ENCODE measurements at places on chromosomes 7 and 10.

DNA sequence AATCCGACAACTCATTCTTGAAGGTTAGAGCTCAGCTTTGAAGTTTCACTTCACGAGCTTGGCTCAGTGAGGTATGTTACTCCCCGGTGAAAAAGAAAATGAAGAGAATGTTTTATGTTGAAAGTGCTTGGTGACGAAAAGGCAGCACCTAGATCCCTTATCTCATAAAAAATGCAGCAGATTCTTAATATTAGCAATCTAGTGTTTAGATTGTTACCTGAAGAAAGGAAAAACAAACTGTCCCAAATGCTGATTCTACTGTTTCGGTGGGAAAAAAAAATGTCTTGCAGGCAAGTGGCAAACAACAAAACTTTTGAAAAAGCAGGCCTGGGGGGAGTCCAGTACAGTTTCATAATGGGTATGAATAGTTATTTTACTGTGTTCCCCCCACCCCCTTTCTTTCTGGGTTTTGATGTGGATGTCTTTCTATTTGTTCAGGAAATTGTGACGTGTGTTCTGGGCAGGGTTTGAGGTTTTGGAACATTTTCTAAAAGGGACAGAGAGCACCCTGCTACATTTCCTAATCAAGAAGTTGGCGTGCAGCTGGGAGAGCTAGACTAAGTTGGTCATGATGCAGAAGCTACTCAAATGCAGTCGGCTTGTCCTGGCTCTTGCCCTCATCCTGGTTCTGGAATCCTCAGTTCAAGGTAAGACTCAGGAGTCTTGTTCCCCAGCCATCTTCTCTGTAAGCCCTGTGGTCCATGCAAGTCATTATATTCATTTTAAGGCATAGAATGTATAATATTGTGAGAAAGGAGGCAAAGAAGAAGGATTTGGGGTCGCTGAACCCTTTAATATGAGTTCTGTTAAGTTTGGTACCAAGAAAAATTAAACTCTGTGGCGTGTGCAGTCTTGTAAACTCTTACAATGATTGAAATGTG lies at the start of gene SRGN:
SRGN (plus strand) TSS at position 514 of the 881 bp plus-strand sequence; CDS start at position 569, 55 bp downstream.
- DNase-seq, result peak; percentile 59

DNA sequence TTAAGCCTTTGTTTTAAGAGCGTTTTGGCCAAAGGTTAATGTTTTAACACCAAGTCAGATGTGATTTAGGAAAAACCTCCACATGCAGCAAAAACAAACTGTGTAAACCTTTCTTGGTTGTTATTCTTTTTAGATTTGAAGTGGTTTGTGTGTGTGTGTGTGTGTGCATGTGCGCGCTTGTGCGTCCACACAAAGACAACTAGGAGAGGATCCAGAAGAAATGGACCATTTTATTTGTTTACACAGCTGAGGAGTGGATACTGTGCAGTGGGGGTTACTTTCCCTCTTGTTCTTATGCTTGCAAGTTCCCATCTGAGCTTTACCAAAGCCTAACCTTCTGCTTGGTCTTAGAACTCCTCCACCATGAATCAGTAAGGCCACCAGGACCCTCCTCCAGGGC lies 20.0 kb downstream of the TCF7L2 start:
- no peak for DNase-seq

- DNase-seq, result no peak
These were observed 14.8 kb upstream of the FHIP2A start for GRCh38 chr10:114806562-114807391.

GRCh38 chr7:22945584-22945983 lies 68.3 kb downstream of the HYCC1 start:
- DNase-seq, result no peak

GRCh38 chr7:106839511-106839910 lies 25.6 kb upstream of the PIK3CG start:
- DNase-seq, result no peak

GRCh38 chr10:96701265-96701664 lies 19.0 kb downstream of the PIK3AP1 start:
- no peak for DNase-seq

- DNase-seq, result no peak
These were observed 620 bp downstream of the ZRANB1 start for GRCh38 chr10:124942317-124943169.

GRCh38 chr10:95273393-95274312 lies 17.1 kb downstream of the PDLIM1 start:
- no peak for DNase-seq

DNA sequence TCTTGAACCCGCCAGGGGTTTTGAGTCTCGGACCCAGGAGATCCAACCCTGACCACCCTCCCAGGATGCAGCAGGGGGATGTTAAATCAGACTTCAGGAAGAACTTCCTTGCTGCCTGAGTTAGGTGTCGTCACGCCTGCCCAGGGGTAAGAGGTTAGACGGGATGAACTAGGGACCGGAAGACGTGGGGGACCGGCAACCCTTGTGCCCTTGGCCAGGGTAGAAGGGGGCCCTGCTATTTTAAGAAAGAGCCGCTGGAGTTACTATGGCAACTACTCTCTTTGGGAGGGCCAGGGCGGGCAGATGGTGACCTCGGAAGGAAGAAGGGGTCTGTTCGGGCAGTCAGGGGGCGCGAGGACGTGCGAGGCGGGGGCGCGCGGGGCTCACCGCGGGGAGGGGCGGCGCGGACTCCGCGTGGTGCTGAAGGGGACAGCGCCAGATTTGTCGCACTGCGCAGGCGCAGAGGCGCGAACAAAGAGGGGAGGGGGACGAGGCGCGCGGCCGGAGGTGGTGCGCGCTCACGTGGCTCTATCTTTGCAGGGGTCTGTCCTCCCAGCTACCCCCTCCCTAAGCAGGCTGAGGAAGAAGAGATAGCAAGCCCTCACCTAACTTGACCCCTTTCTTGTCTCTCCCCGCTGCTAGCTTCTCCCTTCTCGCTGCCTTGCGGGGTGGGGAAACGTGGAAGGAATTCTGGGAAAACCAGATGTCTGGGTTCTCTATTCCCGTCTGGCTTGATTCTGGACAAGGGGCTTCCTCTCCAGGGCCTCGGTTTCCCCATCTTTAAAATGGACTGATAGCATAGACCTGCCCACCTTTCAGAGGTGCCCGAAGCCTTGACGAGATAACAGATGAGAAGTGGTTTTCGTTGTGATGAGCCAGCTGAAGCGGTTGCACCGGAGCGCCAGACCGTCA lies 940 bp upstream of the PSD start:
- DNase-seq, result no peak

- DNase-seq, result no peak
These were observed 117.2 kb upstream of the GLCCI1 start for GRCh38 chr7:7851381-7851780.

DNA sequence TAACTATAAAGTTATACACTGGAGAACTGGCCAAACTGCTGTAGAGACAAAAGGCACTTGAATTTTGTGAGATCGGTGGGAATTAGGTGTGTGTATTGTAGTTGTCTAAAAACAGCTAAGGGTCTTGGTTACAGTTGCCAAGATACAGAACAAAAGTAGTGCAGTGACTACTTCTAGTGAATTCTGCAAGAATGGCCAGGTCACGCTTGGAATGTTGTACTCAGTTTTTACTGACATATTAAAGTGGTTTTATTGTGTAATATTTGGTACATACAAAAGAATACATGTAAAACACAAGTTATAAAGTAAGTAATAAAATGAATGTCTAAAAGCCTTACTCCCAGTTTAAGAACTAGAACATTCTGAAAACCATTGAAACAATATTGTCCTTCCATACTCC lies 42.4 kb downstream of the PRPF18 start:
- no peak for DNase-seq

DNA sequence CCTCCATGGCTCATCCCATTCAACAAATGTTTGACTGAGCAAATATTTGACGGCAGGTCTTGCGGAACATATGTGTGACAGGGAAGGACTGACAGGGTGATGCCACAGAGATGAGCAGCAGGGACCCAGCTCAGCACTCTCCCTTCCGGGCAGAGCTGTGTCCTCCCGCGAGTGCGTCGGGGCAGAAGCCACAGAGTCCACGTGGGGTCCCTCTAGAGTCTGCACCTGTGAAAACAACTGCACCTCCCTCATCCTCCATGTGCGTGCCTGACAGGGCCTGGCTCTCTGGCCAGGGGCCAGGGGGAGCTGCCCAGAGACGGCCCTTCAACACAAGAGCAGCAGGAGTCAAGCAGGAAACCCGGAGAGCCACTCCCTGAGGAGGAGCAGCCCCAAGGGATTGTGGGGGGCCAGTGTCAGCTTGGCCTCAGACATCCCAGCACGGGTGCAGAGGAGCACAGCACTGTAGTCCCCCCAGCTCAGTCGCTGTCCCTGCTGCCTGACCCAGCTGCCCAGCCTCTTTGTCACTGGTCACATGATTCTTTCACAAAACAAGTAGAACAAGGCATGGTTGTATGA lies 83.6 kb upstream of the TMEM72 start:
- no peak for DNase-seq

- DNase-seq, result no peak
These were observed 537 bp downstream of the SH3PXD2A start for GRCh38 chr10:103854686-103855391.

- no peak for DNase-seq
These were observed 77.6 kb upstream of the MAGI2 start for GRCh38 chr7:79531116-79531515.

DNA sequence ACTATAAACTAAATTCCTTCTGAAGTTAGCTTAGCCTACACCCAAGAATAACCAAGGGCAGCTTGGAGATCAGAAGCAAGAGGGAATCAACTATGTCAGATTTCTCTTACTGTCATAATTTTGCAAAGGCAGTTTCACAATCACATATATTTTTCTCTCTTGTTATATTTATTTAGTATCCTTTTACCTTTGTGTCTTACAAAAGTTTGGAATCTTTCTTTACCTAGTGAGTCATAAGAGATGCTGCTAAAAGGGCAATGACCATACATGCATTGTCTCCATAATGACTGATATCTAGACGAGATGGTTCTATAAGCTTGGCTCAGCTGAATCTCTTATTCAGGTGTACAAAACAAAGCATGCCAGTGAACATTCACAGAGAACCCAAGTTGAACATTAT lies 61.1 kb downstream of the PPP1R17 start:
- no peak for DNase-seq

DNA sequence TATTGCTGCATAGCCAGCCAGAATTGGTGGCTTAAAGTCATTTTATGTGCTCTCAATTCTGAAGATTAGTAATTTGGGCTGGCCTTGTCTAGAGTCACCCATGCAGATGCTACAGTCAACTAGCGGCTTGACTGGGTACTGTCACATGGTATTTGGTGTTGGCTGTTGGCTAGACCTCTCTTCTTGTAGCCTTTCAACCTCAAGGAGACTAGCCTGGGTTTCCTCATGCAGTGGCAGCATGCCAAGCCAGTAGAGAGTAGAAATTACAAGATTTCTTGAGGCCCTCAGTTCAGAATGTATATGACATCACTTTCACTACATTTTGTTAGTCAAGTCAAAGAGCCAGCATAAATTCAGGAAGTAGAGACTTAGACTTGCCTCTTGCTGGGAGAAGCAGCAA lies 3.7 kb upstream of the ZNF800 start:
- no peak for DNase-seq

DNA sequence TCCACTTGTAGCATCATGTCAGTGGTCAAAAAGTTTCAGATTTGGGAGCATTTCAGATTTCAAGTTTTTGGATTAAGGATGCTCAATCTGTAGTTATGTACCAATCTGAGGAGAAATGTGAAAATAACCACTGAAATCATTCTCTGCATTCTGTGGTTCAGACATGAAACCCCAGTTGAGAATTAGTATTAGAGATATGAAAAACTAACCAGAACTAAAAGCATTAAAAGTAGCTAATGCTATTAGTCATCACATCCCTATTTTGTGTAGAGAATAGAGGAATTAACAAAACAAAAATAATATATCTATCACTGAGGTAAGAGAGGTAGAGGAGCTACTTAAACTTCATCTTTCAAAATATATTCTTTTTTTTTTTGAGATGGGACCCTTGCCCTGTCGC lies 28.0 kb downstream of the MICU1 start:
- no peak for DNase-seq

DNA sequence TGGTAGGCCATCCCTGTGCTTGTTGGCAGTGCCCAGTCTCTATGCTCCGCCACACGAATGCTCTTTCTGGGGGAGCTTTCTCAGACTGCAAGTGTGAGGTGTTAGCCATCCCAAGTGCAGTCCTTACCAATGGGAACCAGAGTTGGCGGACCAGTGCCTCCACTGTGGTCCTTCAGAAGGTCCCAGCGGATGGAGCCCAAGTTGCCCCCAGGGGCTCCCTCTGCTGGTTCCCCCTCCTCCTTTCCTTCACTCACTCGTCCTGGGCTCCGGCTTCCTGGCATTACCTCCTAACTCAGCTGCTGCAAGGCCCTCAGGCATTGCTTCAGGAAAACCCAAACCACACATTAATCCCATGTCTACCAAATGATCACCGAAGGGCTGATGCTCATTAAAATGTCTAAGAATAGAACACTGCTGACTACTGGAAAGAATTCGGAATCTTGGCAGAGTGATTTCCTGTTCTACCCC lies 139.8 kb downstream of the CUBN start:
- DNase-seq, result no peak

GRCh38 chr10:59177031-59177797 lies 771 bp downstream of the PHYHIPL start:
- DNase-seq, result no peak

GRCh38 chr10:89481662-89482061 lies 53.7 kb downstream of the SLC16A12 start:
- DNase-seq, result no peak

DNA sequence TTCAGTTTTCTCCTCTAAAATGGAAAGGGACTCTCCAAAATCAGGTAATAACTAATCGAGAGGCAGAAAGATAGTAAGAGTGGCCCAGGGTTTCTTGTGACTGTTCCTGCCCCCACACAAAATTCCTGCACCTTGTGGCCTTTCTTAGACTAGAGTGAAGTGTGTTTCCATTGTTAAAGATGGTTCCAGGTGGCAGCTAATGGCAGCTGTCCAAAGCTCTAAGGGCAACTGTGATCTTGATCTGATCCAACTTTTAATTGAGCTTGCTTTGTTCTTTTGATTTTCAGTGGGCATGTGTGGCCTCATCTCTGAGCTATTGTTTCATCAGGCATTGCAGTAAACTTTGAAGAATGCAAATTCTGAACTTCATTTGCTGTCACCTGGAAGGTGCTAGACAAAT lies 19.4 kb downstream of the ACSL5 start:
- no peak for DNase-seq

DNA sequence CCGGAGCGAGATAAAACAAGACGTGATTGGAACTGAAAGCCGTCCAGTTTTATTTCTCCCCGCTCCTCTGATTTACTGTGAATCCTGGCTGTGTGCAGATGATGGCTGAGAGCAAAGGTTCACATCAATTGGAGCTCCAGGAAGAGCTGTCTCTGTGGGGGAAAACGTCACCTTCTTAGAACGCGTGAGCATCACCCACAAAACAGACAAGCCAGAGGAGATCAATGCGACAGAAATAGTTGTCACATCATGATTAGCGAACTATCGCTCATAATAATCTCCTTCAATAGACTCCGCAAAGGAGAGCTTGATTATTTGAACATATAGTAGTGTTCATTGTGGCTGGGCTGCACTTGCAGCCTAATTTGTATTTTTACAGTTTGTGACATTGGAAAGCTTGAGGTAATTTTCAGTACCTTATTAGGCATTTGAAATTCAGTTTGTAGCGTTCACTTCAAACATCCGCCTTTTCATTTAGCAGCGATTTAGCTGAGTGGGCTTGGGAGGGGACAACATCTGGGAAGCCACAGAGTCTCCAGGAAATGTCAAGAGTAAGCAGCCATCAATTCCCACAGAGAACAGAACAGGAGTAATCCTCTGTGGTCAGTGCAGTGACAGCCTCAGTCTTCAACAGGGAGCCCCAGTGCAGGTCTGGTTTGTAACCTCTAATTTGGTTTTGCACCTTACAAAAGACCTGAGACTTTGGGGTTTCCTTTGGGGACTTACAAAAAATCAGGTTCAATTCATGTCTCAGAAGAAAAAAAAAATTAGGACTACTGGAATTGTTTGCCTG lies 276.8 kb upstream of the PFKP start:
- no peak for DNase-seq
